ENCODE measurements at places on chromosomes 5 and 9.

DNA sequence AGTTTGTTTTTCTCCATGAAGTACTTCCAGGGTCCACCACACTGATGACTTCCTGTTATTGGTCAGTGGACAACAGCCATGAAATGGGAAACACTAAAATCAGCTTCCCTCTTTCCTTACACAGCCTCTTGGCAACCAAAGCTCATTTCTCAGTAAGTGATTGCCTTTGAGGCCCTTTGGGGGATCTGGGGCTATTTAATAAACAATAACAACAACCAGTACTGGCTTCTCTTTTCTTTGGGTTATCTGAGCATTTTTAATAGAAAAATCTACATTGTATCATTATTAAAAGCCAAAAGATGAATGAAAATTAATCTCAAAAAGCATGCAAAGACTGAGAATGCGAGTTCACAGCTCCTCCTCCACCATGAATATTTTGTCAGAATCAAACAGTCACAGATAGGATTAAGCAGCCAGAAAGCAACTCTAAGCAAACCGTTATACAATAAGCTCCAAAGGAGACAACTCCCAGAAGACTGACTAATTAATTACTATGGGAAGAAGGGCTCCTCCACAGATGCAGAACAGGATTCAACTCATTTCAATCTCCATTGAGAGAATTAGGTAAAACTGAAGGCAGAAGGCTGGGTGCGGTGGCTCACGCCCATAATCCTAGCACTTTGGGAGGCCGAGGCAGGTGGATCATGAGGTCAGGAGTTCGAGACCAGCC, 68.3 kb downstream of the SERINC5 start:
- no peak for DNase-seq

GRCh38 chr9:130847306-130848217, 12.5 kb downstream of the ABL1 start:
- no peak for DNase-seq

DNA sequence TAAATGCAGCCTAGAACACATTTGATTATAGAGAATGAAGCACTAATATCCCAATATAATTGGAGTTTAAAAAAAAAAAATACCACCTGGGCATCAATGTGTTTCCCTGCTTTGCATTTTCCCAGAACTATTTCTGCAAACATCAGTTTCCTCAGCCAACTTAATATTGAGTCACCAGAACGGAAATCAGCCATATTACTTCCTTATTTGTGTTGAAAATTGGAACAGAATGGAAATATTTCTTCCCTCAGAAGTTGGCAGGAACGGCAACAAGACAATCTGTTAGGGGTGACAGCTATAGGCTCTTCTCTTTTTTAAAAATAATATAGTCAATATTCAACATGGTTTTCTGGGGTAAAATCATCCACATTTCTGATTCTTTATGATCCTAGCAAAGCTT, 4.0 kb downstream of the MFAP3 start:
- no peak for DNase-seq

- DNase-seq, result no peak
These were observed 126.4 kb downstream of the DOCK2 start for GRCh38 chr5:169763376-169764017.

GRCh38 chr5:136164226-136164625, 28.7 kb downstream of the SMIM32 start:
- no peak for DNase-seq

DNA sequence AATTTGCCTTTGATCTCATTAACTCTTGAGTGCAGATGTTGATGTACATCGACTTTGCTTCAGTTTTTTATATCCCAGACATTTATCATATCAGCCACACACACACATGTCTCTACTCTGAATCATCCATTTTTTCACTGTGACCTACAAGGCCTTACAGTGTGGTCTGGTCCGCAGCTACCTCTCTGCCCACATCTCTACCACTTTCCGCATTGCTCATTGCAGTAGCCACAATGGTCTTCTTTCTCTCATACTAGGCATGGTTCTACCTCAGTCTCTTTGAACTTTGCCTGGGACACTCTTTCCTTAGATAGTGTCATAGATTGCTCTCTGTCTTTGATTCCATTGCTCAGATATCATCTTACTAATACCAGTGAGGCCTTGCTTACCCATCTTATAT, 87.9 kb upstream of the FSD1L start:
- peak; percentile 8 for DNase-seq

GRCh38 chr5:168014433-168015123, 276.9 kb upstream of the WWC1 start:
- DNase-seq, result no peak

- DNase-seq, result no peak
These were observed 160.2 kb upstream of the FTMT start for GRCh38 chr5:121691478-121691877.

- no peak for DNase-seq
These were observed 82.9 kb downstream of the ERBIN start for GRCh38 chr5:66009277-66009676.

- DNase-seq, result no peak
These were observed 1.1 kb upstream of the SV2C start for GRCh38 chr5:76081811-76082771.

GRCh38 chr5:1536871-1537602, 13.3 kb upstream of the LPCAT1 start:
- no peak for DNase-seq

DNA sequence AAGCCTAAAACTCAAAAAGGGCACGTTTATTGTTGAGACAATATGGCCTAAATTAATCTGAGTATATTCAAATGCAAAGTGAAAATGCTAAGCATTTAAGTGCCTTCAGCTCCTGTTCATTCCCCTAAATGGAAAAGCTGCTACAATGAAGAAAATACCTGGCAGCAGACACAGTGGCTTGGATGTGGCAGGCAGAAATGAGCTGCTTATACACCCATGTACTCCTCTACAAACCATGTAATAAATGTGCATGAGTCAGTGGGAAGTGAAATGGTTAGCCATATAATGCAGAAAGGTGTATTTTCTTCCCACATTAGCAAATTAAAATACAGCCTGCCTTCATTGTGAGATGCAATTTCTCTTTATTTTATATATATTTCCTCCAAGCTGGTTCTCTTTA, 859.2 kb upstream of the SEMA6A start:
- no peak for DNase-seq

DNA sequence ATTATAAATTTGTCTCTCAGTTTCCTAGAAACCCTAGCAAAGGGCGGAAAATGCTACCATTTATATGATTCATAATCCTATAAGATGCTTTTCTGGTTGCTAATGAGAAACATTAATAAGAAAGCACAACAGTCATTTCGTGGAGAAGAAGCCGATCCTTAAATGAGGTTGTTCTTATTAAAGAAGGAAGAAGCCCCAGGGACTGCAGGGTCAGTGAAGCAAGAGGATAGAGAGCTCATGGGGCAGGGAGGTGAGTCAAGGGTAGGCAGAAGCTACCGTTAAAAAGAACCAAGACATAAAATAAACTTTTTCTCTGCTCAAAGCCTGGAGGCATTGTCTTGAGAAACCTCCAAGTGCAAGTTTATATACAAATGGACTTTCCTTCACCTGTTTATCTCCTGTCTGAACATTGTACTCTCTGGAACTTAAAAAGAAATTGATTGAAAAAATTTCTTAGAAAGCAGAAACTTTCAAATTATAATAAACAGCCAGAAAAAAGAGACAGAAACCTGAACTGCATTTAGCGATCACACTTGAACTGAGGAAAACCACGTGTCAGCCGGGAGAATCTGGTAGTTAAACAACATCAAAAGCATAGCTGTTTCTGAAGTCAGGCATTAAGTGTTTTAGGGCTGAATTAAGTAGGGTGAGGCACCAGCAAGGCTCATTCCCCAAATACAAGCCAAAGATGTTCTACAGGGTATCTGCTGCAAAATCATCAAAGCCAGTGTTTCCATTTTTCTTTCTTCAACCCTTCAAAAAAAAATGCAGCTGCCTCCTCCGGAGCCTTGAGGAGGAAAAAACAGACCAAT, 21.9 kb downstream of the HTR4 start:
- DNase-seq, result no peak
